ENCODE measurements at places on chromosomes 5 and 9. TPM values are rescaled to one million over a fixed set of nuclear protein-coding genes. Genes with fewer than 3 reads are reported as not detected.

ZDHHC11B gene
- total RNA-seq = not detected

TPRN gene
- 6.7 TPM for total RNA-seq

MCCC2 gene
- total RNA-seq = 39.6 TPM

UBAC1 gene
- total RNA-seq = 38.0 TPM

ELAVL2 gene
- 3.0 TPM for total RNA-seq

MLANA gene
- not detected for total RNA-seq

SLC6A19 gene
- not detected for total RNA-seq

C6 gene
- not detected for total RNA-seq

KIAA0825 gene
- total RNA-seq = 1.4 TPM

CAPSL gene
- total RNA-seq = not detected

CCL28 gene
- total RNA-seq = 1.7 TPM
